ENCODE measurements at places on chromosomes 1 and 21.

DNA sequence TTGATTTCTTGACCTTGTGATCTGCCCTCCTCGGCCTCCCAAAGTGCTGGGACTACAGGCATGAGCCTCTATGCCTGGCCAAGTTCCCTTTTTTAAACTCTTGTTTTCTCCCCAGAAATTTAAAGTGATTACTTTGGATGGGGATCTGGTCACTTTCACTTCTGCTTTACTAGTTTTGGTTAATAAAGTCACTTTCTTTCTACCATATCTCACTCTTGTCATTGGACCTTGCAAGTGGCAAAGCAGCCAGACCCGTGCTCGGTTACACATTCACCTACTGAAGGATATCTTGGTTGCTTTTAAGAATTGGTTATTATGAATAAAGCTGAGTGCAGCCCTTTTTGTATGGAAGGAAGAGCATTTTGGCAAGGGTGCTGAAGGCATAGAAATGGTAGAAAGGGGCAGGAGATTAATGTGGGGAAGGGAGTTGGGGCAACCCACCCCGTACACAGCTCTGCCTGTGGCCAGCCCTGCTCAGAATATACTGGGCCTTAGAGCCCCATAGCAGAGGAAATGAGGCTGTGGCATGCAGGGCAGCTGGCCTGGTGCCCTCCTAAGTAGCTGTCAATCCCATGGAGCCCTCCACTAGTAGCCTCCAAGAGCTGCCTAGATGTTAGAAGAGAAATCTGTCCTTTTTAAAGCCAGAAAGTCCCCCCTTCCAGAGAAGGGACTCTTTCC, 40.7 kb downstream of the CD2 start:
- no peak for DNase-seq

GRCh38 chr1:64861611-64862010, 104.7 kb downstream of the JAK1 start:
- DNase-seq, result no peak

DNA sequence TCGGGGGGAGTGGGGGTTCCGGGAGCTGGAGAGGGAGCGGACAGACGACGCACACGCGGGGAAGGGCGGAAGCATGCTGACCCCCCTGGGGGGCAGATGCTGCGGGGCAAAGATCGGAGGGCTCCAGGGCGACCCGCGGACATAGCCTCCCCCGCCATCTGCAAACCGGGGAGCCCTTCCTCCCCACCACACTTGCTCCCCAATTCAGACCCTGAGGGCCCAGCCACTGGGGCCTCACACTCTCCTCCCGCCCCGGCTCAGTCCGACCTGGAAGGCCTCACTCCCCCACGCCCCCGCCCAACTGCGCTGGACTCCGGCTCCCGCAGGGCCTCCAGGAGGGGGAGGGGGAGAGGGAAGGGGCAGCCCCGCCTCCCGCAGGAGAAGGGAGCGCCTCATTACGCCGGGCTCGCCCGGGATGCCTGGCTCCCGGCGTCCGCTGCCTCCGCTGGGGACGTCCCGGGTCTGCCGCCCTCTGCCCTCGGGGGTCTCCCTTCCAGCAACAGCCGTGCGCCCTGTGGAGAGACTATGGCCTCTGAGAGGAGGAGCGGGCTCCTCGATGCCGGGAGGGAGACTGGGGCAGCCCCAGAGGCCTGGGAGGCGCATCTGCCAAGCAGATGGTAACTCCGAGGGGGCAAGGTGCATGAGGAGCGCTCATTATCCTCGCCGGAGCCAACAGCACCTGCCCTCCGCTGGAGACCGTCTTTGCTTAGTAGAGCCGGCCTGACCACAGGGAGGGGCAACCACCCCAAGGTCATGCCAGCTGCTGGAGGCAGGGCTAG, 636 bp upstream of the CAMK2N1 start:
- no peak for DNase-seq

DNA sequence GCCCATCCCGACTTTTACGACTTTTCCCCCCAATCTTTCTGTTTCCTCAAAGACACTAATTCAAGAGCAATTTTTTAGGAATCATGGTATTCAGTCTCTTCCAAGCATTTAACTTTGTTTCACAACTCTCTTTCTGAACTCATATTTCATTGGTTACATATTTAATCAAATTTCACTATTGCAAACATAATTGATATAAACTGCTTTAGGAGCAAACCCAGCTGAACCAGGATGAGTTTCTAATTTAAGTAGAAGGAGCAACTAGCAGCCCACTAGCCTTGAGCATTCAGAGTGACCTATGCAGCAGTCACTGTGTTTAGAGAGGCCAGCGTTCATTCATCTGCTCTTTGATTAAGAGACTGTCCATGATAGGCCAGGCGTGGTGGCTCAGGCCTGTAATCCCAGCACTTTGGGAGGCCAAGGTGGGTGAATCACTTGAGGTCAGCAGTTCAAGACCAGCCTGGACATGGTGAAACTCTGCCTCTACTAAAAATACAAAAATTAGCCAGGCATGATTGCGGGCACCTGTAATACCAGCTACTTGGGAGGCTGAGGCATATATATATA, 1.8 kb downstream of the CELA2B start:
- no peak for DNase-seq

DNA sequence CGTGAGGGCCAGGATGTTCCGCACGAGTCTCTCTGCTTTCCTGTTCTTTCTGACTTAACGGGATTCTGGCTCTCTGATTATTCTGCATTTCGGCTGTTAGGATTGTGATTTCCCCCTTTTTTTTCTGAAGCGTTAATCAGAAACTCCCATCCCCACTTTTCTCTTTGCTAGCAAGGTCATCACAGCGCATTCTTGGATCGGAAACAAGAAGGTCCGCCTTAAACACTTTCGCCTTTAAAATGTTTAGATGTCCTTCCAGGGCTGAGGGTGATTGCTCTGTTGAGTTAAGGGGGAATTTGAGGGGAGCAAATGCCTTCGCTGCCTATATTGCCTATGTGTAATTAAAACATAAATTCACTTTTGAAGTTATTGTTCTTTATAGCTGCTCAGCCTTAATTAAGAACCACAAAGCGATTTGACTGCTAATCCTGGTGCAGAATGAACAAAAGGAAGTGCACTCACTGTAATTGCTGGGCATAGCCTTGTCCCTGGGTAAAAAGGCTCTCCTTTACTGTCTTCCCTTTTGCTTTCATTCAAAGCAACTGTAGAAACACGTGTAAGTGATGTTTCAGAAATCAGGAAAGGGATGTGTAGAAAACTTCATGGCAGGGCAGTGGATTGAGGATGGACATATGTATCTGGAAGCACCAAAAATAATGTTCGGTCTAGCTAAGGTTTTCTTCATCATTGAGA, 1.2 kb downstream of the LAMC1 start:
- no peak for DNase-seq

DNA sequence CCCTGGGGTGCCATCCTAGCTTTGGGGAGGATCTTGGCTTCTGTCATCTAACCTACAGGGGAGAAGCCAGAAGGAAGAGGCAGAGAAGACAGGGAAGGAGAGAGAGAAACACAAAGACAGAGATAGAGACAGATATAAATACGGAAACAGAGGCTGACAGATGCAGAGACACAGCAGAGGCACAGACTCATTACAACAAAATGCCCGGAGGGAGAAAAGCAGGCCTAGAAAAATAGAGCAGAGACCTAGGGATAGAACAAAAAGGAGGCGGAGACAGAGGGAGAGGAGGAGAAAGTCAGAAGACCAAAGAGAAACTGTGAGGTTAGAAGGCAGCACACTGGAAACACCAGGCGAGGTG, 1.9 kb downstream of the PEAR1 start:
- no peak for DNase-seq

GRCh38 chr1:25425098-25426085, 4.8 kb upstream of the RHCE start:
- no peak for DNase-seq

GRCh38 chr21:36080386-36080785, 10.6 kb downstream of the CBR1 start:
- DNase-seq, result no peak

GRCh38 chr1:61162520-61163258, 80.3 kb downstream of the NFIA start:
- no peak for DNase-seq

- DNase-seq, result no peak
Observed at GRCh38 chr1:86972262-86972661, 57.8 kb downstream of the HS2ST1 start.

GRCh38 chr1:87603626-87604025, 274.9 kb downstream of the LMO4 start:
- DNase-seq, result no peak

DNA sequence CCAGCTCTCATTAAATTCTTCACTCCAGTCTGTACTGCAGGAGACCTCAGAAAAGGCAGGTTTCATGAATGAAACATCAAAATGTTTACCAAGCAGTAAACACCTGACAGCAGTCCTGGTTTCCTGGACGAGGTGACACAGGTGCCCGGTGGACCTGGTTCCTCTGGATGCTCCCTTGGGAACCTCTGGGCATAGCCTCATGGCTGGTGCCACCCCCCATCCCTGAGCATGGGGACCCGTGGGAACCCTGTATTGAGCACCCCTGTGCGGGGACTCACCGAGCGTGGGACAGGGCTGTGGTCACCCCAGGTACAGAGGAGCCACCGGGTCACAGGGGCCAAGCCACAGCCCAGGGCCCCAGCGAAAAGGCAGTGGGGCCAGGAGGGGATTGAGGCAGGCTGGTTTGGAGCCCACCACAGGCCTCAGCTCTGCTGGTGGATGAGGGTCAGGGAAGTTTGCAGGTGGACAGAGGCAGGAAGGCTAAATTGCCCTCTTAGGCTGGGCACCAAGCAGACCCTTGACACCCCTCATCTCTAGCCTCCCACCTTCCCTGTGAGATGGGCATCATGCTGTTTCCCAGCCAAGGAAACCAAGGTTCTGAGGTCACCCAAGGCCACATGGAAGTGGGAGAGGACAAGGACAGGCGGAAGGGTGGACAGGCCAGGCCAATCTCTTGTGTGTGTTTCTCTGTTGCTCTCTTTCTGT, 158.4 kb downstream of the PTPRU start:
- DNase-seq, result no peak

- no peak for DNase-seq
Observed at GRCh38 chr1:183283286-183283685, 97.2 kb downstream of the LAMC2 start.

DNA sequence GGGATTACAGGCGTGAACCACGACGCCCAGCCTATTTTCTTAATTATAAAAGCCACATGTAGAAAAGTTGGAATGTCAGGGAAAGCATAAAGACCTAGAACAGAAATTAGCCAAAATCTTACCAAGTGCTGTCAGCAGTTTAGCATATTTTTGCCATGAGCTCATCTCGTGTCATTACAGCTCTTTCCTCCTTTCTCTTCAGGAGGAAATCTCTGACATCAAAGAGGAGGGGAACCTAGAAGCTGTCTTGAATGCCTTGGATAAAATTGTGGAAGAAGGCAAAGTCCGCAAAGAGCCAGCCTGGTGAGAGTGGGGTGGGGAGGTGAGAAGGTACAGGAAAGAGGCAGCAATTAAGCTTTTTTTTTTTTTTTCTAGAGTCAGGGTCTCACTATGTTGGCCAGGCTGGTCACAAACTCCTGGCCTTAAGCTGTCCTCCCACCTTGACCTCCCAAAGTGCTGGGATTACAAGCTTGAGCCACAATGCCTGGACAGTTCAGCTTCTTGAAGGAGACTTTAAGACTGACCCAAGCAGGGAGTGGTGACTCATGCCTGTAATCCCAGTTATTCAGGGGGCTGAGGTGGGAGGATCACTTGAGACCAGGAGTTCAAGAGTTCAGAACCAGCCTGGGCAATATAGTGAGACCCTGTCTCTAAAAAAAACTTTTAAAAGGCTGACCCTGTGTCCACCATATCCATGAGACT, 8.4 kb upstream of the BGLAP start:
- no peak for DNase-seq

- DNase-seq, result no peak
Observed at GRCh38 chr1:228216371-228217320, 8.8 kb downstream of the OBSCN start.

GRCh38 chr1:33424610-33425009, 6.3 kb downstream of the PHC2 start:
- no peak for DNase-seq

DNA sequence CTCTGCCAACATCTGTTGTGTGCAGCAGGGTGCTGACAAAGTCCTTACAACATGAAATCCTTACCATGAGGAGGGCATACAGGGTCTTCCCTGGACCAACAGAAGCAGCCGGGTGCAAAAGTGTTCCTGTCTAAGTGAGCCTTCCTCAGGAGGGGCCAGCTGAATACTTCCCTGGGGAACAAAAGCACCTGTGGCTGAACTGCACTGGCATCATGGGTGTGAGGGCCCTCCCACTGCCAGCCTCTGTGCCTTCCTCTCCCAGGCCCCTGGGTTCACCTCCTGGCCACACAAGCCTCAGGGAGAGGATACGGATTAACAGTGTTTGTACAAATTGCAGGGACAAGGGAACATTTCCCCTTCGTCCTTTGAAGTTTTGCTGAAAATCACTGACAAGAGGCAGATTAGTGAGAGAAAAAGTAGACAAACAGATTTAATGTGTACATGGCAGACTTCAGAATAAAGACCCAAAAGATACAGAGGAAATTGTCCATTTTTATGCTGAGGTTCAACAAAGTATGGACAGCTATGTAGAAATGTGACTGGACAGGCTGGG, 91.0 kb upstream of the PPM1J start:
- no peak for DNase-seq

DNA sequence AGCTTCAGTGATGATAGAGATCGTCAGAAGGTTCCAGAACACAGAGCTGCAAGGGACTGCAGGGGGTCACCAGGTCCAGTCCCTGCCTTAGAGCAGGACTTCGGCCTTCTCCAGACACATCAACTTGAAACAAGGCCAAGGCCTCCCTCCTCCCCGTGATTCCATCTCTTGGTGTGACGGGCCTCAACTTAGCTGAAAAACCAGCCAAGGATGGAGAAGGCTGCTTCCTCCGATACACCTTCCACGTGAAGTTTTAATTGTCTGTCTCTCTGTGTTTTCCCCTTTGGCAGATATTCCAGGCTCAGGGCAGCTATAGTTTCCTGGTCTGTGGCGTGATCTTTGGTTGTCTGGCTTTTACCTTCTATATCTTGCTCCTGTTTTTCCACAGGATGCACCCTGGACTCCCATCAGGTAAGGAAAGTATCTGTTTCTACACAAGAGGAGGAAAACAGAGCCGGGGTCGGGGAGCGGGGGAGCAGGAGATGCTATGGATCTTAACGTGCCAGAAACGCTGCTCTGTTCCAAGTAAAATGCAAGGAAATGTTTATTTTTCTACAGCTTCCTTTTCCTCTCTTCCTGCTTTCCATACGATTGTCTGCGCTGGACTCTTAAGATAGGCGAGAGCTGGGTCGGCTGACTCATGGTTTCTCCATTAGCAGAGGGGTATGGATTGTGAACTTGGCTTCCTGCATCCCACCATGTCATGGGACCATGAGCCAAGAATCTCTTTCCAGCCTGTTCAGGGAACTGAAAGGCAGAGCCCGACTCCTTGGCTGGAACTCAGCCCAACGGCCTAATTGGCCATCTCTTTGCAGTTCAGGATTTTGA, 32.8 kb downstream of the ELK4 start:
- no peak for DNase-seq

DNA sequence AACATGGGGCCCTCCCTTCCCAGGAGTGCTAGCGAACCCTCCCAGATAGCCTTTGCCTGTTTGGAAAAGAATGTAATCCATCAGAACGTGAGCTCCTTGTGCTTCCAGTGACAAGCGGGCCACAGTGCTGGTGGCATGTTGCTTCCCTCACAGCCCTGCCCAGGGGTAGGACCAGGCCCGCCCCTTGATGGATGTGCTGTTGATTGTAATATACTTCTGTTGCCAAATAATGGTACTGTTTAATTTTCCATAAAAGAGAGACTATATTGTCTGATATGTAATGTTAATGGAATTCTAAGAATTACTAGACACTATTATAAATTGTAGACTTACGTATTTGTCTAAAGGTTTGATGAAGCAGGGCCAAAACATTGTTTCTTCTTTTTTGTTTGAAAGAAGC, 16.4 kb downstream of the ATP5PO start:
- DNase-seq, result no peak

Measured in activated CD4-positive, alpha-beta T cell treated with anti-CD3 and anti-CD28 coated beads, Interleukin-2, amount 50 U/mL, for 24 hours (primary cell).